ENCODE measurements at places on chromosomes 13 and 19.

- peak; percentile 84 for DNase-seq
Observed at GRCh38 chr13:98842858-98843481, 90.5 kb upstream of the SLC15A1 start.

GRCh38 chr13:97142452-97142851 is 79.7 kb upstream of the MBNL2 start:
- no peak for DNase-seq

- DNase-seq: peak; percentile 68
Observed at GRCh38 chr13:100542826-100543156, 45.8 kb downstream of the GGACT start.

DNA sequence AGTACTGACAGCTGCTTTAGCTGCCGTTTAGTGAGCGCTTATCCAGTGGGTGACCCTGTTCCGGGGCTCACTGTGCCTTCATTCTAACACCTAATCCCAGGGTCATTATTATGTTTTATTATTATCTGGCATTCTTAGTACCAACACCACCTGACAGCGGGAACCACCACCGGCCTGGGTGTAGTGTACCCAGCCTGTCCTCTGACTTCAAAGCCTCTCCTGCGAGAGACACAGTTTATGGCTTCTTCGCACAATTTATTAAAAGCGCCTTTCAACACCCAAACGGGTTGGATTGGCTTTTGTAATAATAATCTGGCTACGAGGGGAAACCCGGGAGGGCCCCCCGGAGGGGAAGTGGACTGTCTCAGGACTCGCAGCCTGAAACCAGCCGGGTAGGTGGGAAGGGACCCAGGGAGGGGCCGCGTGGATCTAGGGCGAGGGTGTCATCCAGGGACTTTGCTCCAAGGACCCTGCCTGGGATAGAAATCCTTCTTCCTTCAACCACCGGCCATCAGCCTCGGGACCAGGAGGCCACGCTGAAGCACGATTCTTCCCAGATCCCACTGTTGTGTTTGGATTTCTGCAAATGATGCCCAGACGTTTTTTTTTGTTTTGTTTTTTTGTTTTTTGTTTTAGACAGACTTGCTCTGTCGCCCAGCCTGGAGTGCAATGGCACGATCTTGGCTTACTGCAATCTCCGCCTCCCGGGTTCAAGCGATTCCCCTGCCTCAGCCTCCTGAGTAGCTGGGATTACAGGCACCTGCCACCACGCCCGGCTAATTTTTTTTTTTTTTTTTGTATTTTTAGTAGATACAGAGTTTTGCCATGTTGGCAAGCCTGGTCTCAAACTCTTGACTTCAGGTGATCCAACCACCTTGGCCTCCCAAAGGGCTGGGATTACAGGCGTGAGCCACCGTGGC is 1.6 kb upstream of the ZBTB7A start:
- DNase-seq: peak; percentile 42

DNA sequence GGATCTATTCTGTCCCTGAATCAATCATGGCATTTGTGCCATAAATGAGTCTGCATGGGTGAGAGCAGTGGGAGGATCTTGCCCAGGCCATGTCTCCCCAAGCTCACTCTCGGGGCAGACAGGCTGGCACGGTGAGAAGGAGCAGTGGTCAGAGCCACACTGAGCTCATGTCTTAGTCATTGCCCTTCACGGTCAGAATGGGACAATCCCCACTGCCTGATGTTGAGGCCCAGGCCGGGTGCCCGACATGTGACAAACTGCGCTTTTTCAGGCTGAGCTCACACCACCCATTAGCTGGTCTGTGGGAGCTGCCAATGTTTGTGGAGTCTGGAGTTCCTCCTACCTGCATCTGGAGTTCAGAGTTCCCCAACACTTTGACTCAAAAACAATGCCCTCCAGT is 481.9 kb downstream of the COG6 start:
- DNase-seq: no peak

GRCh38 chr19:18802354-18802753 is 11.2 kb upstream of the COMP start:
- DNase-seq: peak; percentile 34

DNA sequence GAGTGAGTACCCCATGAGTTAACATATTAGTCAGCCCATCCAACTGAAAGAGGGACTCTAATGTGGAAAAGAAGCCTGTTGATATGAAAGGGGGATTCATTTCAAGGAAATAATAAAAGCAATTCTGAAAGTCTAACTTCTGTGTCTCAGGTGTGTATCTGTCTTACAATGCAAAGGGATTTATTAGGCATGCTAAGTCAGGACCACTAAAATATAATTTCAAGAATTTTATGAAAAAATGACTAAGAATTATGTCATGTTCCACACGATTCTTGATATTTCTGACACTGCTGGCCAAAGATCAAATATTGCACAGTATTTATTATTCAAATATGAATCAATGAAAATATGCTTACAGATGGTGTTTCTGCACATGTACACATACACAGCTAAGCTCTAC is 130.8 kb downstream of the KLF12 start:
- no peak for DNase-seq

GRCh38 chr13:22812793-22813192 is 368.0 kb upstream of the SGCG start:
- DNase-seq: no peak

GRCh38 chr13:22211876-22212275 is 541.0 kb downstream of the FGF9 start:
- no peak for DNase-seq

- no peak for DNase-seq
Observed at GRCh38 chr19:45471111-45471930, 3.5 kb downstream of the FOSB start.

DNA sequence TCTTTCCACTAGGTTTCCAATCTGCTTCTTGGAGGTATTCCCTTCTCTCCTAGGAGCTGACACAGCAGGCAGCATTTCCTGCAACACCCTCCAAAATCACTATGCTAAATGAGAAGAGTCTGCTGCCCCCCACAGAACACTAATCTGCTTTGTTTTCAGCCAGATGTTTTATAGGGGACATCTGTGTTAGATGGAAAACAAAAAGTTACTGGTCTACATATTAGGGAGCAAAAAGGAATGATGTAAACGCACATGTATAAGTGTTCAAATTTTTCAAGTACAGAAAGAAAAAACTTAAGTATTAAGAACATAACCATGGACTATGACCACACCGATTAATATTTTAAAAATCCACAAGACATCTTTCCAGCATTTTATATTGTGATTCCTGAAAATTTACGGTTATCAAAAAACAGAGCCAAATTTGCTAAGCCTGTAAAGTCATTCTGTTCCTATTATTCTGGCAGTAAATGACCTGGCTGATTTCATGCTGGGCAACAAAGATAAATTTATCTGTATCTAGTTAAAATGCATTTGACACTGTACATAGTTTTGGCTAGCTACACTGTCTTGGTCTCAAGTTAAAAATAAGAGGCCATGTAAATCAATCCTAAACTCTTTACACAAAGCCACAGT is 63.3 kb downstream of the DCLK1 start:
- DNase-seq: no peak

- peak; percentile 73 for DNase-seq
Observed at GRCh38 chr19:4052114-4052992, 14.3 kb downstream of the ZBTB7A start.

GRCh38 chr13:32316501-32316900 is 1.2 kb downstream of the BRCA2 start:
- peak; percentile 72 for DNase-seq

DNA sequence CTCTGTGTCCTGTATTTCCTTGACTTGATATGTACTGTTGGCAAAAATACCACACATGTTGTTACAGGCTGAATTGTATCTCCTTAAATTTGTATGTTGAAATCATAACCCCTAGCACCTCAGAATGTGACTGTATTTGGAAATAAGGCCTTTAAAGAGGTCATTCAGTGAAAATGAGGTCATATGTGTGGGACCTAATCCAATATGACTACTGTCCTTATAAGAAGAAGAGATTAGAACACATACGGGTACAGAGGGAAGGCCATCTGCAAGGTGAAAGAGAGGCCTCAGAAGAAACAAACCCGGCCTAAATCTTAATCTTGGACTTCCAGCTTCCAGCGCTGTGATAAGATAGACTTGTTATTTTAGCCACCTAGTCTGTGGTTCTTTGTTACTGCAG is 202.5 kb downstream of the NUFIP1 start:
- no peak for DNase-seq

DNA sequence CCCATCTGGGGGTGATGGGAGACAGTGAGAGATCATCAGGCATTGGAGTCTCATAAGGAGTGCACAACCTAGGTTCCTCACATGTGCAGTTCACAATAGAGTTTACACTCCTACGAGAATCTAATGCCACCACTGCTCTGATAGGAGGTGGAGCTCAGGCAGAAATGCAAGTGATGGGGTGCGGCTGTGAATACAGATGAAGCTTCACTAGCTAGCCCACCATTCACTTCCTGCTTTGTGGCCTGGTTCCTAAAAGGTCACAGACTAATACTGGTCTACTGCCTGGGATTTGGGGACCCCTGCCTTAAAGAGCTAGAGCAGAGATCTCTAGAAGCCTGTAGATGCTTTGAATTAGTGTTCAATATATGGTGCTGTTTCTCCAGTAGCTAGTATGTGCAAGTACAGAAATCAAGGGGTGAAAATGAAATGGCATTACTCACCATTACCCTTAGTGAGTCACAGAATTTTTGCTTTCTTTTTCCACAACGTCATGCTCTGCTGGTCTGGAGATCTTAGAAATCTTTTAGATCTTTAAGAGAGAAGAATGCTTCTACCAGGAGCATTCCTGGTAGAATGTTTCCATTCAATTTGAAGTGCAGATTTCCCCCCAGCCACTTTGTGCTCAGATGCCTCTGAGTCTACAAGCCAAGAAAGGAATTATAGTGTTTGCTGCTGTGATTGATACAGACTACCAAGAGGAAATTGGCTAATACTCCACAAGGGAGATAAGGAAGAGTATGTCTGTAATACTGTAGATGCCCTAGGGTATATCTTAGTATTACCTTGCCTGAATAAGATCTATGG is 2301.2 kb downstream of the PCDH9 start:
- DNase-seq: no peak

DNA sequence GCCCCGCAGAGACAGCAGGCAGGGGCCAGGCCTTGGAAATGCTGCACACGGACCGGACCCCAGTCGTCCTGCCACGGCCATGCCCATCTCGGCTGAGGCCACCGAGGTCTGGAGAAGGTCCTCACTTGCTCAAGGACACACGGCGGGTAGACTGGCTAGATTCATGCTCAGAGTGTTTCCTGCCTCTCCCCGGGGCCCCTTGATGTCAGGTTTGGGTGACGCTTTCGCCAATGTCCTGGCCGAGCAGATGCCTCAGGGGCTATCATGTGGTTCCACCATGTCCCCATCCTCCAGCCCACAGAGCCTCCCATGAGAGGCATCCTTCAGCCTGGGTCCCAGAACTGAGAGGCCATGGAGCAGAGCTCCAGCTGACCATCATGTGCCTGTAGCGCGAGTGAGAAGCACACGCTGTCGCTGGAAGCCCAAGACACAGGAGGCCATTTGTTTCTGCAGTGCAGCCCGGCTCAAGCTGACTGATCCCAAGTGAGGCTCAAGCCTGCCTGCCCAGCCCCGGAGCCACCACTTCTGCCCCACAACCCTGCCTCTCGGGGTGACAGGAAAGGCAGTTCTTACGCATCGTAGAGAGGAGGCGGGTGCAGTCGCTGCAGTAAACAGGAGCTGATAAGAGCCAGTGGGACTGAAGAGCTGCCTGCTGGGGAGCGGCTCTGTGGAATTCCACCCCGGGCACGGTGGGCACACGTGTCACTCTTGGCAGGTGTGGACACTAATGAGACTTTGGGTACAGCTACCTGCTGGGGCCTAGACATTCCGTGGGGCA is 53.9 kb upstream of the GAS6 start:
- no peak for DNase-seq

DNA sequence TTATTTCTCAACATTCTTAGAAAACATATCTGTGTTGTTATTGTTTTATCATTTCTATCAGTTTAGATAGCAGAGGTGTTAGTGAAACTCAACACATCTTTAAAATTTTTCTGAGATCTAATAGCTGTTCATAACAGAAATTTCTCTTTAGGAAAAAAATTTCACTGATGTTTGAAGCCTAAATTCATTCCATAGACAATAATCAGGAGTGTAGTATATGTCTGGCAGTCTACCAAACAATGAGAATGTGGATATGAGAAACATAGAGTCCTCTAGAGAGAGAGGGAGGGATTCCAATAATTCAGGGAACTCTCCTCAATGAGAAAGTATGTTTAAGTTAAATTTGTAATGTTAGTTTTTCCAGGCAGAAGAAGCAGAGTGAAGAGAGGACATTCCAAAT is 118.2 kb upstream of the EDNRB start:
- DNase-seq: no peak

DNA sequence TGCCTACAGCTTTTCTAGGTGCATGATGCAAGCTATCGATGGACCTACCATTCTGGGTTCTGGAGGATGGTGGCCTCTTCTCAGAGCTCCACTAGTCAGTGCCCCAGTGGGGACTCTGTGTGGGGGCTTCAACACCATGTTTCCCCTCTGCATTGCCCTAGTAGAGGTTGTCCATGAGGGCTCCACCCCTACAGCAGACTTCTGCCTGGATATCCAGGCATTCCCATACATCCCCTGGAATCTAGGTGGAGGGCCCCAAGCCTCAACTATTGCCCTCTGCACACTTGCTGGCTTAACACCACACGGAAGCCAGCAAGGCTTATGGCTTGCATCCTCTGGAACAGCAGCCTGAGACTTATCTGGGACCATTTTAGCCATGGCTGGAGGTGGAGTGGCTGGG is 1299.9 kb upstream of the MIR17HG start:
- no peak for DNase-seq

GRCh38 chr19:14416817-14417231 is 2.3 kb downstream of the DDX39A start:
- peak; percentile 42 for DNase-seq

DNA sequence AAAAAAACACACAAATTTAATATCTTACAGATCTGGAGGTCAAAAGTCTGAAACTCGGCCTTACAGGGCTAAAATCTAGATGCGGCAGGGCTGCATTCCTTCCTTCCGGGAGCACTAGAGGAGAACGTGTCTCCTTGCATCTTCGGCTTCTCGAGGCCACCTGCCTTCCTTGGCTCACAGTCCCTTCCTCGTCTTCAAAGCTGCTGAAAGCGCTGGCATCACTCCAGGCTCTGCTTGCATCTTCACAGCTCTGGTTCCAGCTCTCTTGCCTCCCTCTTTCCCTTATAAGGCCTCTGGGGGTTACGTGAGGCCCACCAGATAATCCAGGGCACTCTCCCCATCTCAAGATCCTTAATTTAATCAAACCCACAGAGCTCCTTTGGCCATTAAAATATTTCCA is 10.5 kb downstream of the XRCC1 start:
- no peak for DNase-seq

DNA sequence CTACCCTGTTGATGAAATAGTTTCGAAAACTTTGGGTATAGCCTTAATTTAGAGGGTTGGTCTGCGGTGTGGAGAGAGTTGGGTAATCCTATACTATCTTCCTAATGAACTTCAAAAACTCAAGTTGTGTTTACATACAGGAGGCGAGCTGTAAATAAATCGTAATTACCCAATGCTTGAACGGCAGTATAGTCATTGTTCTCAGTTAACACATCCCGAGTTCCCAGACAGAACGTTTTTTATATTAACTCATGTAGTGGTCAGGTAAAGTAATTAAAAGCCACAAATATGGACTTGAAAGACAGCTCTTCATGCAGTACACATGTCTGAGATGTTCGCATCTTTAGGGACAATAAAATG is 1.5 kb downstream of the PDS5B start:
- peak; percentile 71 for DNase-seq

All from NB4 (cell line).